ENCODE measurements at places on chromosomes 6 and 20.

DNA sequence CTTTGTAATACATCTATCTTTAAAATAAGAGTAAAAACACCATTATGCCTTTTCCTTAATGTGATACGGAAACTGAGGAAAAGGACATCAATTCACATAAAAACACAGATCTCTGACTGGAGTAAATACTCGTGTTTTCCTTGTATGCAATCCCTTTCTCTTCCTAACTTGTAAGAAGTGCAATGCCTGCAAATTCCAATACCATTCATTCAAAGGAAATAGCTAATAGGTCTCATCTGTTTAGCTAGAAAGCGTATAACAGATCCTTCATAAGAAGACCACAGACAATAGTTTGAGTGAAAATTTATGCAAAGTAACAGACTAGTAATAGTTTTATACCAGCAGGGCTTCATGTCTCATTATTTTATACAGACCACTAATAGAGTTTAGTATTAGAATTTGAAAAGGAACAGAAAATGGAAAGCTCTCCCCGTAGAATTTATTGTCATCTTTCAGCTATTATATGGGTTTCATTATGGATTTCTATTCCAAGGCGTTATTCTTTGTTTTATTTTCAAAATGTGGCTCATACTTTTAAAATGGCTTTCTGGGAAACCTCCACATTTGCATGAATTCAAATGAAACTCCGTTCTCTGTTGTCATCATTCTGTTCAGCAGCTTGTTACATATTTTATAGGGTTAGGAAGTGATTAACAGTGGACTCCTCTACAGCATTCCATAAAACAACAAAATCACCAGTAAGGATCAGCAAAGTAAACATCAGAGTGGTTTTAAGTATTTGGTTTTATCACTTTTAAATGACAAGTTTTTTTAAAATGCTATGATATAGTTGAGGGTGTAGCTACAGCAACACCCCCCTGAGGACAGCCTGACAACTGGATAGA lies 186.7 kb downstream of the BTBD9 start:
- DNase-seq: no peak

GRCh38 chr20:57570145-57570850 lies 9.4 kb downstream of the PCK1 start:
- DNase-seq: no peak

DNA sequence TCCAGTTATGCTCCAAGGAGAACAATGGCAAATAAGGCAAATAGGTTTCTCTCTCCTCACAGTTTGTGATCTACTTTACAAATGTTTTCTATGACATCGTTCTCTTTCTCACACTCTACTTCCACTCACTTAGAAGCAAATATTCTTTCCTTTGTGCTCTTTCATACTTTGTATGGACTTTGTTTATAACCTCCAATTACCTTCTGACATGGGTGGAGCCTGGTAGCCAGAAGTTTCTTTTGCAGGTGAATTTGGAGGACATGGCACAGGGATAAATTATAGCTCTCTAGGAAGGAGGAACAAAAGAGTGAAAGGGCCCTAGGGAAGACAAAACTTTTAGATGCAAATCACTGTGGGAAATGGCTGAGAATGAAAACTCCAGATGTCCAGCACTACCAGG lies 69.3 kb downstream of the OPN5 start:
- DNase-seq: no peak

DNA sequence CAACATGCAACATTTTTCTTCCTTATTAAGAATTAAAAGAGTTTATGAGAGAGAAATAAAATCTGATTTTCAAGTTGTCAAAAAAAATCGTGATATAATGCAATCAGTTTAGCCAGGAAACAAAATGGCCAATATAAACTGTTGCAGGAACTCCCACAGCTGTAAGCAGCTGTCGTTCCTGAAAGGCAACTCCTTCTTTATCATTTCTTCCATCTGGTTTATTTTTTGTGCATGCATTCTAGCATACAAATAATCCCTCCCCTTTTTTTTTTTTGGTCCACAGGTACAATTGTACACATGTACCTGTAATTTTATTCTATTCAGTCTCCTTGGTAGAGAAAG lies 19.7 kb downstream of the TRAF3IP2 start:
- DNase-seq: no peak

GRCh38 chr20:5945963-5946362 lies 4.4 kb downstream of the TRMT6 start:
- no peak for DNase-seq

GRCh38 chr6:90448836-90449235 lies 138.0 kb downstream of the MAP3K7 start:
- DNase-seq: no peak

DNA sequence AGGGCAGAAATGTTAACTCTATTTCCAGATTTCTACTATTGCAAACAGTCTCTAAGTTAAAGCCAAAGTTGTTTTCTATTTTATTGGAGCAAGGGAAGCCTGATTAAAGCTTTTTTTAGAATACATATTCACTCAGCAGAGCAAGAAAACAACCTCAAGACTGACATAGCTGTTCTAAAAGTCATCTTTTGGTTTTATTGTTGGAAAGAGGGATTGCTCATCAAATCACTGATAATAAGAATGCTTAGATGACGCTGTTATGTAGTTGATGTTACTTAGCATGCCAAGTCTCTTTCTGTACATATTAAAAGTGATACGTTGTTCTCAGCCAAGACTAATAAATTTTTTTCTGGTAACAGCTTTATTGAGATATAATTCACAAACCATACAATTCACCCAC lies 172.6 kb upstream of the LAMA2 start:
- no peak for DNase-seq

GRCh38 chr20:36607586-36608387 lies 2.2 kb downstream of the RAB5IF start:
- no peak for DNase-seq

Data from caudate nucleus (tissue), 63 donors.